ENCODE measurements at places on chromosomes 4 and X.
A peak's percentile ranks its signal among the peaks of the same experiment; 100 is the strongest.

DNA sequence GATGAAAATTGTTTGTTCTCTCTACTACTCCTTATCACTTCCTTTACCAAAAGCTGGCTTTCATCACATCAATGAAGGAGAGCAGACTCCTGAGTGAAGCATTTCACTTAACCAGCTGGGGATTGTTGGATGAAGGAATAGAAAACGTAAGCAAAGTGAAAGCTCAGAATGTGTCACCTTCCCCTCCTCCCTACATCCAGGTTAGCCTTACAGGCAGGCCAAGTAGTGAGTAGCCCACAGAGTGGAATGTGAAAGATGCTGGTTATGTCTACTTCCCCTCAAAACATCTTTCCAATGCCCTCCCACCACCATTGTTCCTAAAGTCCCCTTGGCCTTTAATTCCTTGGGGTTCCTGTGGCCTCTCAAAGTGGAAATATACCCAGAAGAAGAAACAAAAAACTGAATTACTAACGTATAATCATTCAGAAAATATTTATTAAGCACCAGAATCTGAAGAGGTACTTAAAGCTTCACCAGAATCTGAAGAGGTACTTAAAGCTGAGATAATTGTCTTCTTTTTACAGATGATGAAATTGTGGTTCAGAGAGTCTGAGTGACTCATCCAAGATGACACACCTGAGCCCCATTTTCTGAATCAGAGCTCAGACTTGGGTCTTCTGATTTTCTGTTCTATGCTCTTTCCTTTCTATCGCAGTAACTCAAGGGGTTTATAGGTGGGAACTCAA is 6.5 kb downstream of the P2RY4 start:
- DNase-seq: peak; percentile 39

DNA sequence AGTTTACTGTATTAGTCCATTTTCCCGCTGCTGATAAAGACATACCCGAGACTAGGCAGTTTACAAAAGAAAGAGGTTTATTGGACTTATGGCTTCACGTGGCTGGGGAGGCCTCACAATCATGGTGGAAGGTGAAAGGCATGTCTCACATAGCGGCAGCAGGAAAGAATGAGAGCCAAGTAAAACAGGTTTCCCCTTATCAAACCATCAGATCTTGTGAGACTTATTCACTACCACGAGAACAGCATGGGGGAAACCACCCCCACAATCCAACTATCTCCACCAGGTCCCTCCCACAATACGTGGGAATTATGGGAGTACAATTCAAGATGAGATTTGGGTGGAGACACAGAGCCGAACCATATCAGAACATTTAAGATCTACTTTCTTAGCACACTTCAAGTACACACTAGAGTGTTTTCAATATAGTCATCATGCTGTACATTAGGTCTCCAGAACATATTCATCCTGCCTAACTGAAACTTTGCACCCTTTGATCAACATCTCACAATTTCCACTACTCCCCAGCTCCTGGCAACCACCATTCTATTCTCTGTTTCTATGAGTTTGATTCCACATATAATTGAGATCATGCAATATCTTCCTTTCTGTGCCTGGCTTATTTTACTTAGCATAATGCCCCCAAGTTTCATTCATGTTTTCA is 341.0 kb downstream of the ARHGAP24 start:
- DNase-seq: no peak

DNA sequence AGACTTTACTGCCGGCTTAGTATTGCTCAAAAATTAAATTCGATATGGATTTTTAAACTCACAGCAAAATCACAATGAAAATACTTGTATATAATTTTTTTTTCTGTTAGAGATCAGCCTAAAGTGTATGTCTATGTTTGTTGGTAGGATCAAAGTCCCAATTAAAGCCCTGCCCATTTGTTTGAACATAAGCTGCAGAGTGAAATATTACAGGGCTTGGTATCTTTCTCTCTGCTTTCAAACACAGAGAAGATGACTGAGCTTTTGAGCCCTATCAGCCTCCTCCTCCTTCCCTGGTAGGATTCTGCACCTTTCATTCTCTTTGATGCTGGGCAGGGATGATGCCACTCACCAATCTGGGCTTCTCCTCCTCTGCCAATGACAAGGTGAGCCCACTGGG is 345.4 kb downstream of the PPP1R2C start:
- DNase-seq: no peak

DNA sequence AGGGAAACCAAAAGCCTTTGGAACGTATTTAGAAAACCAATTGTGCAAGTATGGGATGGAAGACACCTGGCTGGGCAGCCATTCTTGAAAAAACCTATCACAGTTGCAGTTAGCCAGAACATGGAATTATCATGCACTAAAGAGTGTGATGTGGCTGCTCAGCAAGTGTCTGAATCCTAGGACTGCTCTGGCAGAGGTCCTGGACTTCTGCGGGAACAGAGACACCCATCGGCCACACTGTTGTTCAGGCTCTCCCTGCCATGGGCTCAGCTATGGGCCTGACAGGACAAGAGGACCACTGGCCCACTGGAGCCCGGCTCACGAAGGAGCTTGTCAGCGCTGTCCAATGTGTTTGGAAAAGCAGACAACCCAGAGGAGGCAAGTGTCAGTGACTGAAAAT is 115.7 kb upstream of the GPC4 start:
- DNase-seq: no peak

DNA sequence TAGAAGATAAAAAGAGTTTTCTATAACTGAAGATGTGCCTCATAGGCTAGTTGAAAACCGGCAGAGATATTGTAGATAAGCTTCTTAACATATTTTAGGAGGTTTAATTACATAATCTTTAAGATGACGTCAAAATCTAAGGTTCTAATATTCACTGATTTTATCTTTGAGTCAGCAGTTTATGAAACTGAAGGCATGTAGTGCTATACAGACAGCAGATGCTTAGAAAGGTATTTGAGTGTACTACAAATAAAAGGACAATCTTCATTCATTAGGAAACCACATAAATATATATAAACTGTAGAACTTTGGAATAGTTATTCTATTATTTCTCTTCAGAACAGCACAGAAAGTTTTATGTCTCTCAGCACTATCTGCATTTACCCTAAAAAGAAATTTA is 504.8 kb downstream of the IL15 start:
- DNase-seq: no peak

- no peak for DNase-seq
Measured at GRCh38 chr4:184464759-184465454, 9.4 kb downstream of the IRF2 start.
